ENCODE measurements at places on chromosomes 4 and X. TPM values are rescaled to one million over a fixed set of nuclear protein-coding genes. Genes with fewer than 3 reads are reported as not detected.

GRCh38 chr4:82621251-82621650 is 59.5 kb upstream of the TMEM150C start:
- no peak for DNase-seq
- H3K27ac ChIP-seq = no peak overlapping the region
- H3K4me1 ChIP-seq = no peaks in the 10 kb centered on the region
- H3K36me3 ChIP-seq = no peaks in the 10 kb centered on the region

DNA sequence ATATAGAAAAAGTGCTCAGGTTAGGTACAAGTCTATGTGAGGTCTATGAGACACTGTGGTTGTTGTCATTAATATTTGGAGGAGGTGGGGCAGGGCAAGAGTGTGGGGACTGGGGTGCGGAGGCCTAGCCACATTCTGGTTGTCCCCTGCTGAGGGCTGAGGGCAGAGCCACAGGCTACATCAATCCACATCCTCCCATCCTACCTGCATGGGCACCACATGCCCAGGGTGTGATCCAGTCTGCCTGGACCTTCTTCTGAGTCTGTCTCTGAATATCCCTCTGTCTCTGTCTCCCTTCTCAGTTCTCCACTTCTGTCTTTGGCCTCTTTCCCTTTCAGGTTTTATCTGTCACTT is 1.2 kb upstream of the GATA1 start:
- H3K4me3 ChIP-seq = no peak overlapping the region
- no peaks in the 10 kb centered on the region for H3K27me3 ChIP-seq
- H3K36me3 ChIP-seq = no peaks in the 10 kb centered on the region

- DNase-seq = no peak
- no peaks in the 10 kb centered on the region for H3K36me3 ChIP-seq
- no peak overlapping the region for H3K4me3 ChIP-seq
- H3K27me3 ChIP-seq = no peaks in the 10 kb centered on the region
These were observed 84.8 kb downstream of the PAK3 start for GRCh38 chrX:111180750-111181240.

DNA sequence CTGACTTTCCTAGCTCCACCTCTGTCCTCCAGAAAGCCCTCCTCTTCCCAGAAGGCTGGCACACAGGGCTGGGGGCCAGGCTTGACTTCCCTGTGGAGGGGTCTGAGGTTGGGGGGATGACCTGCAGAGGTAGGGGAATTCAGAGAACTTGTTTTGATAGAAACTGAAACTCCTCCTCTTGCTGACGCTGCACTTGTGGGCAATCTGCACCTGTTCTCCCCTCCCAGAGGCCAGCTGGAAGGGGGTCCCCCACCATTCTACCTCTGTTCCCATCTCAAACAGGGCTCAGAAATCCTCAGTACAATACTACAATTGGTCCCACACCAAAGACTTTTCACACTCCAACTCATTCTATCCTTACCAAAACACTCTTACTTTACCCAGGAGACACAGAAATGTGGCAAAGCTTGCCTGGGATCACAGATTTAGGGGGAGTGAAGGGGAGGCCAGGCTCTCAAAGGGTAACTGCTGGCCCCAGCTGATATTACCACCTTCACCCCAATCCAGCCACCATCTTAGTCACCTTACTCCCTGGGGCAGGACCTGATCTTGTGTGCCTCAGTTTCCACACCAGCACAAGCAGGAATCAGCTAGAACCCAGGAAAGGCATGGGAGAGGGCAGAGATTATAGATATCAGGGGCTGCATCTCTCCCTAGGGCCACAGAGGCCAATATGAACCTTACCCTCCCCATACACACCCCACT is 18.5 kb downstream of the OTUD5 start:
- H3K27me3 ChIP-seq = no peaks in the 10 kb centered on the region
- H3K4me3 ChIP-seq = peak overlapping the region; percentile 55
- H3K4me1 ChIP-seq = peaks cover 78% of the 10 kb centered on the region
- no peaks in the 10 kb centered on the region for H3K36me3 ChIP-seq
- peak overlapping the region; percentile 97 for H3K27ac ChIP-seq

Gene TNMD
- total RNA-seq = not detected

GRCh38 chrX:131199091-131199490 is 90.0 kb downstream of the IGSF1 start:
- H3K27me3 ChIP-seq = no peaks in the 10 kb centered on the region
- no peaks in the 10 kb centered on the region for H3K4me1 ChIP-seq
- H3K36me3 ChIP-seq = no peaks in the 10 kb centered on the region
- H3K4me3 ChIP-seq = no peak overlapping the region

DNA sequence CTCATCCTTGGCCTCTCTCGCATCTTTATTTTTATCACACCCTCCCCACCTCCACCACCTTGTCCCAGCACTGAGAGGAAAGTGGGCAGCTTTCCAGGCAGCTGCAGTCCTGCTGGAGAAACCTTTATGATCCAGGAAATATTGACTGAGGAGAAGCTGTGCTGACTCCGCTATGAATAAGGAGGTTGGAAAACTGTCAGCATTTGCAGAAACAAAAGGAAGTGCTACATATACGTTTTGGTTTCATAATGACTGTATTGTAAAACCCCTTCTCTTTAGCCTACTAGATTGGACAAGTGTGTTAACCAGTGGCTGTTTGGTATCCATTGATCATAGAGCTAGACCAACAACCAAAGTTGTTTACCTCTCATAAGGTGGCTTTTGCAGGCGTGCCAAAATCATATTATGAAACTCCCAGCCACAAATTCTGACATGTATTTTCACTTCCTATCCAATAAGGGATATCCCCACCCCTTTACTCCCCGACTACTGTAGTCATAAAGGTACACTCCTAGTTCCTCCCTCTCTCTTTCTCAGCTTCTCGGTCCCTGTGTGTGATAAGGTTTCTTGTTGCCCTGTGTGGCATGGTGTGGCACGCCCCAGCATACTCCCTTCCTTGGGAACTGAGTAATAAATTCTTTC is 88.4 kb downstream of the GPR143 start:
- no peak overlapping the region for H3K27ac ChIP-seq
- H3K4me3 ChIP-seq = no peak overlapping the region
- H3K27me3 ChIP-seq = no peaks in the 10 kb centered on the region
- no peaks in the 10 kb centered on the region for H3K4me1 ChIP-seq
- DNase-seq = peak; percentile 16

DNA sequence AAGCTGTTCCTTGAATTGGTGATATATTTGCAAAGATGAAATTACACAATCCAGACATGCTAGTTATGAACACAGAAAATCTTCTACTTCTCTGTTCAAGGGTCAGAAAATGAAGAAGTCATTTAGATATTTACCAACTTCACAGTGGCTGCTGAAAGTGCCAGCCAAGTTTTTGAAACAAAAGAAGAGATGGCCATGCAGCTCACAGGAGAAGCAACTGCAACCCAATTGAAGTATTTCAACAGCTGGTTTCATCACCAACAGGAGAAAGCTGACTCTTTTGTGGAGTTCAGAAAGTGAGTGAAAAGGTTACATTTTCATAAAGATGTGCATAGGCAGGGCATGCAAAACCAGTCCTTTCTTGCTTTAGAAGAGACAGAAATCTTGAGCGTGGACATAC is 70.1 kb upstream of the LSM6 start:
- H3K4me1 ChIP-seq = no peaks in the 10 kb centered on the region
- DNase-seq = no peak
- H3K27ac ChIP-seq = no peak overlapping the region
- H3K4me3 ChIP-seq = no peak overlapping the region

- DNase-seq = no peak
- H3K36me3 ChIP-seq = no peaks in the 10 kb centered on the region
- H3K4me3 ChIP-seq = no peak overlapping the region
- no peaks in the 10 kb centered on the region for H3K27me3 ChIP-seq
These were observed 511.0 kb upstream of the ATOH1 start for GRCh38 chr4:93317561-93317960.

DNA sequence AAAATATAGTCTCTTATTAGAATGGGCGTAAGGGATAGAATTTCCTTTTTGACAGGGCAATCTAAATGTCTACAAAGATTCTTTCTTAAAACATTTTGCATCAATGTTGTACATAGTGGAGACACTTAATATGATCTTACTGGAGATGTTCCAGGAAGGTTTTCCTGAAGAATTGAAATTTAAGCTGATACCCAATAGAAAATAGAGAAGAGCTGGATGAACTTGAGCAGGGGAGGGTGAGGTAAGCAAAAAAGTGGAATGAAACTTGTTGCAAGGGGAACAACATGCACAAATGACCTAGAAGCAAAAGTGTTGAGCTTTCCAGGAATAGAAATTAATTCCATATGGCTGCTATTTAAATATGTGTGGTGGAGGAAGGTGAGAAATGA is 19.7 kb downstream of the SLAIN2 start:
- no peak overlapping the region for H3K27ac ChIP-seq
- DNase-seq = no peak
- no peaks in the 10 kb centered on the region for H3K27me3 ChIP-seq
- H3K4me3 ChIP-seq = no peak overlapping the region

DNA sequence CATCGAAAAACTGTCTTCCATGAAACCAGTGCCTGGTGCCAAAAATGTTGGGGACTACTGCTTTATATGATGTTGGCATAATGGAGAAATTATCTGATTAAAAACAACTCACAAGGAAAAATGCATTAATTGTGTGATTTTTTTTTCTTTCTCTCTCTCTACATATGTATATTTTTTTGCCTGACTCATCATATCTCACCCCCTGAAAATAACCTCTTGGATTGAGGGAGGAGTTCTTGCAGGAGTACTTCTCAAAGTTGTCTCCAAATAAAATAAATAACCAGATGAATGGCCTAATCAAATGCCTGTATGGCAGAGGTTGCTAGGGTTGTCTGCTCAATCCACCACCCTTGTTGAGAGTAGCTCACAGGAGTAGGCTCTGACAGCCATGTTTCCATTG is 19.9 kb upstream of the TNIP3 start:
- no peaks in the 10 kb centered on the region for H3K27me3 ChIP-seq
- no peak for DNase-seq
- no peak overlapping the region for H3K4me3 ChIP-seq
- no peaks in the 10 kb centered on the region for H3K36me3 ChIP-seq

DNA sequence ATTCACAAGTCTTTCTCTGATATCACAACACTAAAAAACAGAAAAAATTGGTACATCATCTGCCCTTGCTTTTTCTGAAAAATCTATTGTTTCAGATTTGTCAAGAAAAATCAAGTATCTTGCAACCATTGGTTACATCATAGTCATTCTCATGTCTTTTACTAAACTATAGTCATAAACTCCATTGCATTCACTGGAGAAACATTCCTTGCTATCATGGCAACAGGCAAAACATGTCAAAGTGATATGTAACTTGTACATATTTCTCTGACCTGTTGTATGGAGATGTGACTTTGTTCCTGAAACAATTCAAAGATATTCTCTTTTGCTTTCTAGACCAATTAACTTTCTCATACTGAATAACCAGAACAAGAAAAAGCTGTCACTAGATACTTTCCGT is 121.9 kb upstream of the ANK2 start:
- H3K27me3 ChIP-seq = no peaks in the 10 kb centered on the region
- H3K4me1 ChIP-seq = no peaks in the 10 kb centered on the region
- H3K27ac ChIP-seq = no peak overlapping the region
- H3K4me3 ChIP-seq = no peak overlapping the region
- no peak for DNase-seq
- H3K36me3 ChIP-seq = no peaks in the 10 kb centered on the region

DNA sequence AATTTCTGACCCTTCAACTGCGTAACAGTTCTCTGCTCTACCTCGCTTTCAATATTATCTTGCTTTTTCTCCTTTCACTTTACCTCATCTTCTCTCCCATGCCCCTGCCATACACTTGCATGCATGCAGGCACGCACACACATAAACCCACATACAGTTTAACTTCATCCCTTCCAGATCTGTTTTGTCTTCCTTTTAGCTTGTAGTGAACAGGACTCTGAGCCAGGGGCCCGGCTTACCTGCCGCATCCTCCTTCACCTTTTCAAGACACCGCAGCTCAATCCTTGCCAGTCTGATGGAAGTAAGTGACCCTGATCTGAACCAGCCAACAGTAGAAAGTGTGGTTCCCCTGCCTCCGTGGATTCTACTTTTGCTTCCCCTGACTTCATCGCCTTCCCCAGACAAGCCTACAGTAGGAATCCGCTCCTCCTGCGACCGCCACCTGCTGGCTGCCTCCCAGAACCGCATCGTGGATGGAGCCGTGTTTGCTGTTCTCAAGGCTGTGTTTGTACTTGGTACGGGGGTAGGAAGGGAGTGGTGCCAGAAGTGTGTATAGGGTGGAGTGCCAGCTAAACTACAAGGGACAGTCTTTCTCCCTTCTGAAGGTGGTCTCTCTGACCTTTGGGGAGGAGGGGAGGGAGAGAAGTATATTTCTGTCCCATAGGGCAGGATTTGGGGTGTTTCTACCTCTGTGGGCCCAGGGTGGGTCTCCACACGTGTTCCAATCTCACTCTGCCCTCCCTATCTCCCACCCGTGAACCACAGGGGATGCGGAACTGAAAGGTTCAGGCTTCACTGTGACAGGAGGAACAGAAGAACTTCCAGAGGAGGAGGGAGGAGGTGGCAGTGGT is 10.7 kb downstream of the MED12 start:
- peak; percentile 59 for DNase-seq
- no peaks in the 10 kb centered on the region for H3K27me3 ChIP-seq
- H3K27ac ChIP-seq = peak overlapping the region; percentile 48
- H3K4me1 ChIP-seq = no peaks in the 10 kb centered on the region

- no peaks in the 10 kb centered on the region for H3K4me1 ChIP-seq
- H3K4me3 ChIP-seq = no peak overlapping the region
- no peak overlapping the region for H3K27ac ChIP-seq
- no peaks in the 10 kb centered on the region for H3K27me3 ChIP-seq
- DNase-seq = peak; percentile 43
- H3K36me3 ChIP-seq = no peaks in the 10 kb centered on the region
These were observed 32.1 kb upstream of the MTNR1A start for GRCh38 chr4:186587416-186588018.

GRCh38 chr4:36230534-36230933 is 13.8 kb downstream of the ARAP2 start:
- H3K4me1 ChIP-seq = peaks cover 36% of the 10 kb centered on the region
- no peak overlapping the region for H3K27ac ChIP-seq
- H3K27me3 ChIP-seq = no peaks in the 10 kb centered on the region
- no peaks in the 10 kb centered on the region for H3K36me3 ChIP-seq

DNA sequence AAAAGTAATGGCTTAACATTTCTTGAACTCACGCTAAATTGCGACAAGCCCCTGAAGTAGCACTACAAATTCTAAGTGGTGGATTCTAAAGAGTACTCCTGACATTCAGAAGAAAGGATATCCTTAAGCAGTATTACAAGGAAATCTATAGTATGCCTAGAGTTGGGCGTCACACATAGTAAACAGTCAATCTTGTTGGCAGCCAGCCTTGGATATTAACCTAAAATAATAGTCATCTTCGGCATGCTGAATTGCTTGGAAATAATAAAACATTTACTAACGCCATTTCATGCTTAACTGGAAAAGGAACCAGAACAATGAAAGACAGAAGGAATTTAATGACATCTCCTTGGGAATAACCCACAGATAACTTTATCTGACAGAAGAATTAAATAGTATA is 18.6 kb downstream of the ATP8A1 start:
- no peak overlapping the region for H3K27ac ChIP-seq
- no peak for DNase-seq
- H3K4me3 ChIP-seq = no peak overlapping the region
- H3K27me3 ChIP-seq = no peaks in the 10 kb centered on the region
- H3K4me1 ChIP-seq = peaks cover 56% of the 10 kb centered on the region
